ENCODE measurements at places on chromosomes 1 and 21. TPM values are rescaled to one million over a fixed set of nuclear protein-coding genes. Genes with fewer than 3 reads are reported as not detected.

DNA sequence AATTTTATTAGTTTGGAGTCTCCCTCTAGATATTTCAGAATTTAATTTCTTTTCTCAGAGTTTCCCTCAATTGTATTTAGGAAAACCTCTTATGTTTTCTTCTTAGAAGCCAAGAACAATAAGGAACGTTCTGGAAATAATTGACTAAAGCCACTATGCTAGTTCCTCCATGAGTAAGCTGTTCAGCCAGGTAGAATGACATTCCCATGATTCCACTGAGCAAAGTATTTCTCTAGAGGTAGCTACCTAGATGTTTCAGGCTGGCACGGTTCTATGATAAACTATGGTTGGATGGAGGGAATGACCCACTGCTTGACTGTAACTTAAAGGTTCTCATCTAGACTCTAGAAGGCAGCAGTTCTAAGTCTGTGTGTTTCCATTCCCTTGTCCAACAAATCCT is 62.4 kb downstream of the CLDN17 start:
- DNase-seq, result no peak

GRCh38 chr1:47468709-47469389 is 31.0 kb downstream of the FOXD2 start:
- DNase-seq, result no peak

DNA sequence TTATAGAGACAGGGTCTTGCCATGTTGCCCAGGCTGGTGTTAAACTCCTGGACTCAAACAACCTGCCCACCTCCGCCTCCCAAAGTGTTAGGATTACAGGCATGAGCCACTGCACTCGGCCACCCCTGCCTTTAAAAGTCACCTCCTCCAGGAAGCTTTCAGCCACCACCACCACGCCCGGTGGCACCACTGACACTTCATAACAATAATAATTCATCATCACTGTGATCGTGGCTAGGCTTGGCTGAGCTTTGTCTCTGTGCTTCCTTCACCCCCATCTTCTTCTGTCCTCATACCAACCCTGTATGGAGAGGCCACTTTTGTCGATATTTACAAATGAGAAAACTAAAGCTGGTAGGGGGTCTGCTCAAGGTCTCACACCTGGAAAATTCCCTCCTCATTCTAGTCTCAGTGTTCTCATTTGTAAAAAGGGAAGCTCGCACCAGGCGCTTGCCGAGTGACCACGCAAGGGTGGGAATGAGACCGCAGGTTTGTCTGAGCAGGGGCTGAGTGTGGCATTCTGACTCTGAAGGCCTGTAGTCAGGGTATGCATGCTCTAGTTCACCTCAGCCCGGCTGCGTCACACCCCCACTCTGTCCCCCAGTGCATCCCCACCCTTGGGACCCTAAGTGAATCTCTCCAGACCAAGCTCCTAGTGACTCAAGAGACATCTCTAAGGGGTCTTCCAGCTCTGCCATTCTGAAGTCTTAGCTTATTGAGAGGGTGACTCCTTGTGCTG is 12.9 kb upstream of the EPHA2 start:
- no peak for DNase-seq

- DNase-seq, result no peak
These were observed 3.4 kb downstream of the MYOM3 start for GRCh38 chr1:24108334-24109165.

GRCh38 chr1:210214573-210215409 is 17.8 kb upstream of the SERTAD4 start:
- no peak for DNase-seq

GRCh38 chr1:215377746-215378145 is 189.4 kb upstream of the KCTD3 start:
- DNase-seq, result no peak

GRCh38 chr1:216499581-216500272 is 76.5 kb upstream of the USH2A start:
- DNase-seq, result no peak

DNA sequence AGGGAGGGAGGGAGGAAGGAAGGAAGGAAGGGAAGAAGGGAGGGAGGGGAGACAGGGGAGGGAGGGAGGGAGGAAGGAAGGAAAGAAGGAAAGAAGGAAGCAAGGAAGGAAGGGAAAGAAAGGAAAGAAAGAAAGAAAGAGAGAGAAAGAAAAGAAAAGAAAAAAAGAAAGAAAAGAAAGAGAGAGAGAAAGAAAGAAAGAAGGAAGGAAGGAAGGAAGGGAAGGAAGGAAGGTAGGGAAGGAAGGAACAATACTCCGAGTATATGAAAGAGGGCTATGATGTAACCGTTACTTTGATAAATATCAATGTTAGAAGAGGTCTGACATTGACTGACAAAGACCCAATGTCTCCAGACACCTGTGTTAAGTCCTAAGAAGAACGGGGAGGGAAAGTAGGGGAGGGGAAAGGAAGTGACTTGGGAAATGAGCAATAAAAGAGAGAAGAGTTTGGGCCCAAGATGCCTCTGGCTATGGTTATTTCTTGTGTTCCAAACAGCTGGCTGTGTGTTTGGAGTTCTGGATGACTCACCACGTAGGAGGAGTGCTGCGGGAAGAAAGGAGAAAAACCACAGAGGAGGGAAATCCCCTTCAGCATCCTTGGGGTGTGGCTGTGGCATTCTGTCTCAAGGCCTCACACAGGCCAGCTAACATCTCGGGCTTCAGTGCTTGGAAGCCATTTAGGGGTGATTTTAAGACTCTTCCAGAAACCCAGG is 37.0 kb upstream of the RXRG start:
- DNase-seq, result peak; percentile 23

DNA sequence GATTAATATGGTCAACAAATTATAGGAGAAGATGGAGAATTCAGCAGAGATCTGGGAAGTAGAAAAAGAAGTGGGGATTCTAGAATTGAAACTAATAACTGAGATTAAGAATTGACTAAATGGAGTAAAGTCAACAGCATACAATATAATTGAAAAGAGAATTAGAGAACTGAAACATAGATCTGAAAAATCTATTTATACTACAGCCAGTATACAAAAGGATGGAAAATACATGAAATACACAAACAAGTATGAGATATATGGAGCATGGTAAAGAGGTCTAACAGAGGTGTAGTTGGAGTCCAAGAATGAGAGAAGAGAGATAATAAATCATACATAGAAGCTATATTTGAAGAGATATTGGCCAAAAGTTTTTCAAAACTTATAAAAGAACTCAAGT is 235.2 kb downstream of the FGGY start:
- DNase-seq, result no peak

DNA sequence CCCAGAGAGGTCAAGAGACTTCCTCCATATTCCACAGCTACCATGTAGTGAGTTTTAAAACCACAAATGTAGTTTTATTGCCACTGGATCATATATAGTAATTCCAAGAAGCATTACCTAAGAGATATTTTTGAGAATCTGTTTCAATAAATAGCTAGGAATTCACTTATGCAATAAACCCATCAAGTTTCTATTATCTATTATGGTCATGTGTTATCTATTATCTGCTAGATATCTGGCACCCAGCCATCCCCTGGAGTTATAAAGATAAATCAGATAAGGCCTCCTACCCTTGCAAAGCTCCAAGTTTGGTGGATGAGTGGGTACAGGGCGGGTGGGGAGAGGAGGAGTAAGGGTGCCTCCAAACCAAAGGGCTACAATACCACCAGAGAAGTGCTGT is 10.3 kb upstream of the VWA5B1 start:
- no peak for DNase-seq

CHAF1B gene
- 0.38 TPM for total RNA-seq

Data from left ventricle myocardium inferior (tissue), 1 donor.